Transverse colon (tissue), 4 donors: ENCODE measurements at places on chromosomes 1 and 21. TPM values are rescaled to one million over a fixed set of nuclear protein-coding genes. Genes with fewer than 3 reads are reported as not detected.

DNA sequence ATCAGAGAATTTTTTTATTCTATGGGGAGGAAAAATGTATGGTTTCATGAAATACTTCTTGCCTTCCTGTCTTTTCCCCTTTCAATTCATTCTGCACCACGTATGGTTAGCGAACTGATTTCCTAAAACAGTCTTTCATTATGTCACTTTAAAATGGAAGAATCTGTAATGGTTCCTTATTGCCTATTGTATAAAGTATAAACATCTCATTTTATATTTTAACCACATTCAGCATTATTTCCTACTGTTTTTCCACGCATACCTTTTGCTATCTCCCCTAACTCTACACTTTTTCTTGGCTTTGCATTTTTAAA is 232.3 kb upstream of the B3GALT2 start:
- no peak for DNase-seq
- H3K27me3 ChIP-seq, result no peaks in the 10 kb centered on the region
- H3K36me3 ChIP-seq, result no peaks in the 10 kb centered on the region
- no peak overlapping the region for H3K4me3 ChIP-seq
- peaks cover 17% of the 10 kb centered on the region for H3K4me1 ChIP-seq

- no peaks in the 10 kb centered on the region for H3K27me3 ChIP-seq
- H3K36me3 ChIP-seq, result no peaks in the 10 kb centered on the region
- DNase-seq, result no peak
These were observed 35.7 kb downstream of the NRIP1 start for GRCh38 chr21:15029077-15029476.

- H3K4me3 ChIP-seq, result no peak overlapping the region
- H3K4me1 ChIP-seq, result no peaks in the 10 kb centered on the region
- no peak overlapping the region for H3K27ac ChIP-seq
- no peaks in the 10 kb centered on the region for H3K27me3 ChIP-seq
- H3K36me3 ChIP-seq, result no peaks in the 10 kb centered on the region
- DNase-seq, result no peak
These were observed 10.7 kb upstream of the OR2B11 start for GRCh38 chr1:247468481-247469140.

- H3K4me3 ChIP-seq, result no peak overlapping the region
- H3K27me3 ChIP-seq, result no peaks in the 10 kb centered on the region
- no peaks in the 10 kb centered on the region for H3K36me3 ChIP-seq
- no peak overlapping the region for H3K27ac ChIP-seq
- H3K4me1 ChIP-seq, result no peaks in the 10 kb centered on the region
- peak; percentile 63 for DNase-seq
These were observed 32.8 kb upstream of the IFNAR2 start for GRCh38 chr21:33196941-33197374.

GRCh38 chr1:165633614-165634013 is 2.6 kb downstream of the MGST3 start:
- peak overlapping the region; percentile 90 for H3K27ac ChIP-seq
- H3K4me1 ChIP-seq, result peaks cover 57% of the 10 kb centered on the region
- H3K4me3 ChIP-seq, result peak overlapping the region; percentile 72
- no peaks in the 10 kb centered on the region for H3K36me3 ChIP-seq
- H3K27me3 ChIP-seq, result no peaks in the 10 kb centered on the region
- no peak for DNase-seq

- H3K4me1 ChIP-seq, result no peaks in the 10 kb centered on the region
- no peak overlapping the region for H3K4me3 ChIP-seq
- H3K36me3 ChIP-seq, result no peaks in the 10 kb centered on the region
- H3K27me3 ChIP-seq, result no peaks in the 10 kb centered on the region
- no peak overlapping the region for H3K27ac ChIP-seq
These were observed 81.1 kb upstream of the BTG3 start for GRCh38 chr21:17693801-17694200.

GRCh38 chr1:7468248-7468647 is 302.8 kb upstream of the VAMP3 start:
- no peak overlapping the region for H3K4me3 ChIP-seq
- no peak for DNase-seq
- no peaks in the 10 kb centered on the region for H3K27me3 ChIP-seq

DNA sequence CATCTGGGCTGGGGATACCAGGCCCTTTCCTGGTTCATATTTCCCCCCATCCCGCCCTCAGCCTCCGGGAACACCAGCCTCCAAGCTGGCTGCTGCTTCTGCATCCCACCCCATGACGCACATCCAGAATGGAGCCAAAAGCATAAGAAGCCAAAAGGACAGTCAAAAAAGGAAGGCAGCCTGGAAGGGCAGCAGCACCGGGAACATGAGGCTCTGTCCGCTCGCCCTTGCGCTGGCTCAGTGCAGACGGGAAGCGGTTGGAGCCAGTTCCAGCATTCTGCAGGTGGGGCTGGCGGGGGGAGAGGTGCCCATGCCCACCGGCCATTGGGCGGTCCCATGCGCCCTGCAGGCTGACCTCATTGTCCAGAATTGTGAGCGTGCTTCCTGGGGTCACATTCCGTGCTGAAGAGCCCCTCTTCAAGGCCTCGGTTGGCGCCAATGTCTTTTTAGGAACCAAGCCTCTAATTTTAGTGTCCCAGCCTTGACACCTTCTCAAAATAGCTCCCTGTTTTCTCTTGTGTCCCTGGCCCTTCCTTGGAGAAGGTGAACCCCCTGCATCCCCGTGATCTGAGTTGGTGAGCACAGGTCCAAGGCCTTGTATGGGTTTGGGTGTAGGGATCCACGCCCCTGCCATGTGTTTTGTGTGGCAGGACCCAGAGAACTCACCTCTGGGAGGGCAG is 28.4 kb upstream of the NPPB start:
- no peaks in the 10 kb centered on the region for H3K4me1 ChIP-seq
- no peaks in the 10 kb centered on the region for H3K36me3 ChIP-seq
- H3K27ac ChIP-seq, result no peak overlapping the region
- H3K27me3 ChIP-seq, result peaks cover 3% of the 10 kb centered on the region

Gene WNT2B
- 7.9 TPM for total RNA-seq

Gene IL24
- total RNA-seq, result not detected

DNA sequence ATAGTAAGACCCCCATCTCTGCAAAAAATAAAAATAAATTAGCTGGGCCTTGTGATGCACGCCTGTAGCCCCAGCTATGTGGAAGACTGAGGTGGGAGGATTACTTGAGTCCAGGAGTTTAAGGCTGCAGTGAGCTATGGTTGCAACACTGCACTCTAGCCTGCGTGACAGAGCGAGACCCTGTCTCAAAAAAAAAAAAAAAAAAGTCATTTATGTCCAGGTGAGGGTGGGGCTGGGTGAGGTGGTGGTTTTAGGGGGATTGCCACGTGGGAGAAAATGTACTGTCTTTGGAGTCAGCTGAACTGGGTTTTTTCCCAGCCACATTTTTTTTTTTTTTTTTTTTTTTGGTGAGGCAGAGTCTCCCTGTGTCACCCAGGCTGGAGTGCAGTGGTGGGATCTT is 6.7 kb downstream of the PIK3CD start:
- H3K36me3 ChIP-seq, result no peaks in the 10 kb centered on the region
- no peak for DNase-seq
- H3K27ac ChIP-seq, result no peak overlapping the region
- peaks cover 19% of the 10 kb centered on the region for H3K27me3 ChIP-seq
- H3K4me1 ChIP-seq, result no peaks in the 10 kb centered on the region

- H3K27me3 ChIP-seq, result no peaks in the 10 kb centered on the region
- H3K4me3 ChIP-seq, result no peak overlapping the region
- peaks cover 18% of the 10 kb centered on the region for H3K4me1 ChIP-seq
- peak overlapping the region; percentile 4 for H3K27ac ChIP-seq
- DNase-seq, result no peak
These were observed 15.6 kb downstream of the SZT2 start for GRCh38 chr1:43405219-43405875.

Gene C1QA
- 49.2 TPM for total RNA-seq

GRCh38 chr1:19317126-19317910 is 5.2 kb downstream of the SLC66A1 start:
- no peak for DNase-seq
- no peak overlapping the region for H3K27ac ChIP-seq
- no peak overlapping the region for H3K4me3 ChIP-seq
- peaks cover 13% of the 10 kb centered on the region for H3K4me1 ChIP-seq
- no peaks in the 10 kb centered on the region for H3K27me3 ChIP-seq
- no peaks in the 10 kb centered on the region for H3K36me3 ChIP-seq

Gene MYBPH
- total RNA-seq, result not detected

- no peaks in the 10 kb centered on the region for H3K27me3 ChIP-seq
- H3K4me3 ChIP-seq, result no peak overlapping the region
- no peak for DNase-seq
- H3K27ac ChIP-seq, result no peak overlapping the region
- no peaks in the 10 kb centered on the region for H3K4me1 ChIP-seq
These were observed 425.4 kb downstream of the ADGRL2 start for GRCh38 chr1:82226186-82226505.

Gene GBP2
- total RNA-seq, result 13.7 TPM

DNA sequence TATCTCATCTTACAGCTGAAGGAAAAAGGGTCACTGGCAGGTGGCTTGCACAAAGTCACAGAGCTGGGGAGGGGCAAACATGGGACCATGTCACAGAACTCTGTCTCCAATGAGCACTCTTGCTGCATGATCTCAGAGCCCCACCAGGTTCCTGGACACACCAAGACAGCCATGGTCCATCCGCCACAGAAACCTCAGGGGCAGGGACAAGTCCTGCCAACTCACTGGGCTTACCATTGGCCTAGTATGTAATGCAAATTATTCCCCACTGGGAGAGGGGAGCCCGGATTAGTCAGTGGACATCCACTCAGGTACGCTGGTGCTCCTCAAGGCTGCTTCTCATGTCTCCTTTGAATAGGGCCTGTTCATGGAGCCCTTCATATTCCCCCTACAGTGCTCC is 14.2 kb downstream of the S100A7A start:
- peaks cover 5% of the 10 kb centered on the region for H3K27me3 ChIP-seq
- no peak overlapping the region for H3K27ac ChIP-seq
- no peaks in the 10 kb centered on the region for H3K36me3 ChIP-seq
- H3K4me1 ChIP-seq, result no peaks in the 10 kb centered on the region
- no peak for DNase-seq
- H3K4me3 ChIP-seq, result no peak overlapping the region

GRCh38 chr1:247376659-247377058 is 39.3 kb upstream of the NLRP3 start:
- H3K4me3 ChIP-seq, result no peak overlapping the region
- no peaks in the 10 kb centered on the region for H3K36me3 ChIP-seq
- H3K27ac ChIP-seq, result no peak overlapping the region
- no peaks in the 10 kb centered on the region for H3K27me3 ChIP-seq

DNA sequence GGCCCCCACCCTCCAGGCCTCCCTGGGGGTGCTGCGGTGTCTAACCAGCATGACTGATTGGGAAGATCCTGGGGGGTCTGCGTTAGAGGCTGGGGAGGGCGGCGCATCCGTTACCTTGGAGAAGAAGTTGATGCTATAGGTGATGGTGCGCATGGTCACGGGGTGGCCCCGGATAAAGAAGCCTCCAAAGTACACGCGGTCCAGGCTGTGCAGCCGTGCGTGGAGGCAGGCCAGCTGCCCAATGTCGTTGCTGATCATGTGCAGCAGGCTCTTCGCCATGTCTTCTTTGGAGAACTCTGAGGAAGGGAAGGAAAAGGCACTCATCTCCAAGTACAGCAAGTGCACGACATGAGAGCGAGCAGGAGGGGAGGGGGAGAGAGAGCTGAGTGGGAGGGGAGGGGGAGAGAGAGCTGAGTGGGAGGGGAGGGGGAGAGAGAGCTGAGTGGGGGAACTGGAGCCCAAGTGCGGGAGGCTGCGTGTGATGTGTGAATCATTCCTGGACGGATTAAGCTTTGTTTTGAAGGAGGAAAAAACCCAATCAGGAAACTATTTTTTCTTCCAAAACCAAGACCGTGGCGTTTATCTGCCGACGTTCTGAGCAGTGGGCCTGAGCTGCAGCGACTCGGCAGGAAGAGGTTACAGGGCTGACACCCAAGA is 7.2 kb downstream of the PANK4 start:
- DNase-seq, result no peak
- H3K27ac ChIP-seq, result no peak overlapping the region
- H3K36me3 ChIP-seq, result peaks cover 56% of the 10 kb centered on the region
- H3K4me3 ChIP-seq, result no peak overlapping the region

GRCh38 chr1:66562561-66562960 is 28.6 kb downstream of the SGIP1 start:
- no peaks in the 10 kb centered on the region for H3K36me3 ChIP-seq
- H3K27ac ChIP-seq, result peak overlapping the region; percentile 40
- no peak for DNase-seq
- H3K27me3 ChIP-seq, result no peaks in the 10 kb centered on the region
- H3K4me3 ChIP-seq, result no peak overlapping the region
- H3K4me1 ChIP-seq, result no peaks in the 10 kb centered on the region

GRCh38 chr1:40226192-40226591 is 21.5 kb upstream of the TMCO2 start:
- DNase-seq, result no peak
- H3K4me3 ChIP-seq, result no peak overlapping the region
- peak overlapping the region; percentile 47 for H3K27ac ChIP-seq

Gene SFN
- 197 TPM for total RNA-seq

GRCh38 chr1:95035536-95035935 is 37.2 kb downstream of the ALG14 start:
- no peak overlapping the region for H3K27ac ChIP-seq
- DNase-seq, result no peak
- H3K4me1 ChIP-seq, result no peaks in the 10 kb centered on the region
- H3K36me3 ChIP-seq, result no peaks in the 10 kb centered on the region

GRCh38 chr1:28956038-28956464 is 41.7 kb downstream of the EPB41 start:
- H3K4me3 ChIP-seq, result no peak overlapping the region
- H3K4me1 ChIP-seq, result no peaks in the 10 kb centered on the region

DNA sequence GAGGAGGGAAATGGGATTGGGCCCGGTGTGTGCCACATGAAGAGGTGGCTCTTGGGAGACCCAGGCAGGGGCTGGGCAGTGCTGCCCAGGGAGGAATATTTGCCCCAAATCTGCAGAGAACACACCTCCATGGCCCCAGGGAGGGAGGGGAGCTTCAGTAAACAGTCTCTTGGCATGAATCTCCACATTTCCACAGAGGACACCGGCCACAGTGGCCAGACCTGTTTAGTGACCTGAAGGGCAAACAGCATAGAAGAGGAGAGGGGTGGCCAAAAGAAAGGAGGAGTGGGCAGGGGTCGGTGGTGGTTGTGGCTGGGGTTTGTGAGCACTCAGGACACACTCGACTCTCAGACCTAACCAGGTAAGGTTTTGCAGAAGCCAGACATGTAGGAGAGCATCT is 54.0 kb upstream of the IFFO2 start:
- H3K4me1 ChIP-seq, result peaks cover 8% of the 10 kb centered on the region
- no peak overlapping the region for H3K4me3 ChIP-seq
- H3K36me3 ChIP-seq, result no peaks in the 10 kb centered on the region
- DNase-seq, result no peak
- H3K27me3 ChIP-seq, result no peaks in the 10 kb centered on the region

DNA sequence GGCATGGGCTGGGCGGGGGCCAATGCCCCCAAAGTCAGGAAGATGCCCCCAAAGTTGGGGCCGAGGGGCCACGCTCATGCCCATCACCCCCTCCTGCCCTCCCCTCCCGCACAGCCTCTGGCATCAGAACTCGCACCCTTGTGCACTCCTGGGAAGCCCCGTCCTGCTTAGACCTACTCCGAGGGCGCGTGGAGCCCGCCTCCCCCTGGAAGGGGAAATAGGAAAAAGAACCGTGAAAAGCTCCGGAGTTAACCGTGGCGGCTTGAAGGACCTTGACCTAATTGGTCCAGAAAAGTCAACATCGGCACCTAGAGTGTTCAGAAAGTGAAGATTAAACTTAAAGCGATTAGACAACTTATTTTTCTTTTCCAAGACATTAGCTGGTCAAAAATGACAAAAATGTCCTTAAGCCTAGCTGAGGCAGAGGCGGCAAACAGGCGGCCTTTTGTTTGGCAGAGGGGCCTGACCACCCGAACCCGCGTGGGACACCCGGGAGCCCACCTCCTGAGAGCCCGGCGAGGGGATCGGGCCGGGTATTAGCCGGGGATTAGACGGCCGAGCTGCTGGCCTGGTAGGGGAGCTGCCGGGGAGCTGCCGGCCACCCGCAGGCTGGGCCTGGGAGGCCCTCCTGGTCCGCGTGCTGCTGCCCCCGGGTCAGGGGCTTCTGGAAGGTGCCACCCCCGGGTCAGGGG is 65.5 kb downstream of the PRDM16 start:
- H3K36me3 ChIP-seq, result no peaks in the 10 kb centered on the region
- H3K27ac ChIP-seq, result no peak overlapping the region
- no peak overlapping the region for H3K4me3 ChIP-seq
- H3K4me1 ChIP-seq, result no peaks in the 10 kb centered on the region
- DNase-seq, result no peak
